Activated naive CD4-positive, alpha-beta T cell (primary cell): ENCODE measurements at places on chromosomes 2 and 18.

DNA sequence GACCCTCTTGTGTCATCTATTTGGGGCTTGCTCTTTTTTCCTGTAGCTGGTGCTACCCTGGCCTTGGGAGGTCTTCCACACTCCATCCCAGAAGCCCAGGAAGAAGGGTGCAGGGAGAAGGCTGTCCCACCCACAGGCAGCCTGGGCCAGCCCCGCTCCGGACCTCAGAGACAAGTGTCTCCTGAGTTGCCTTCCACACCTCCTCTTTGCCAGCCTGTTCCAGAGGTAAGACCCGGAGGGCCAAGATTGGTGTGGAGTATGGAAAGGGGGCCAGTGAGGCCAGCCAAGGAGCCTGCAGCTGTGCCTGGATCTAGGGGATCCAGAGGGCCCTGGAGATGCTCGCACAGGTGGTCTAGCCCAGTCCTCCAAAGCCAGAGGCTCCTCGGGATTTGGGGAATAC, 40.5 kb downstream of the ST8SIA5 start:
- DNase-seq = no peak

DNA sequence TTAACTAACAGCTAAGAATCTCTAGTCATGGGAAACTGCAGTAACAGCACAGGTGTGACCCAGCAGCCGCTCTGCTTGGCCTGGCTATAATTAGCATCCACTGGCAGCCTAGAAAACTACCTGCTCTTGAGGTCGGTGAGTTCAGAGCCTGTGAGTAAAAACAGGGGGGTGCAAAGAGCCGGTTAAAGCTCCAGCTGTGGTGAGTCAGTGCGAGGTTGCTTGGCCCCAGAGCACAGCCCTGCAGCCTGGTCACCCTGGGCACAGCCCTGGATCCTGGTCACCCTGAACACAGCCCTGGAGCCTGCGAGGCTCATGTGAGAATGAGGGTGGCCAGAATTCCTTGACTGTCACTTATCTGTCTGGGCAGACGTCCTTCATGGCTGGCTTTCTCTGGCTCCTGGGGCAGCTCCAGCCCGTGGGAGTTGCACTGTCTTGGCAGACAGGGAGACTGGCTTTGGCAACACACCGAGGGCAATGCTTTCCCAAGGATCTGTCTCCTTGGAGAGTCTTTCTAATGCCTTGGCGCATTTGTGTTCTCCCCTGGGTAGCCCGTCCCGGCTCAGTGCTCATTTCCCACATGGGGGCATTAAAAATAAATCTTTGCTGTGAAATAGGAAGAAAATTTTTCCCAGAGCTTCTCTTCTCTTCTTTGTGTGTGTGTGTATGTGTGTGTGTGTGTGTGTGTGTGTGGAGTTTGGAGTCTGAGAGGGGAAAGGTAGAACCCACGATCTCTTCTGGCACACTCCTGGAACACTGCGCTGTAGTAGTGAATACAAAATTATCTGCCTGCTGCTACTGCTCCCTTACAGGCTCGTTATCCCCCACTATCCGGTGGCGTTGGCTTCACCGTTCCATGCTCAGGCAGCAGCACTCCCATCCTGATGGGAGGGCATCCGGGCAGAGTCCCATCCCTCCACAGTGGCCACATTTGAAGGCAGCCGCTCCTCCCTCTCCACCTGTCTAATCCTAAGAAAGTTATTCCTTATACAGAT, 250.2 kb upstream of the MEX3C start:
- DNase-seq = no peak

DNA sequence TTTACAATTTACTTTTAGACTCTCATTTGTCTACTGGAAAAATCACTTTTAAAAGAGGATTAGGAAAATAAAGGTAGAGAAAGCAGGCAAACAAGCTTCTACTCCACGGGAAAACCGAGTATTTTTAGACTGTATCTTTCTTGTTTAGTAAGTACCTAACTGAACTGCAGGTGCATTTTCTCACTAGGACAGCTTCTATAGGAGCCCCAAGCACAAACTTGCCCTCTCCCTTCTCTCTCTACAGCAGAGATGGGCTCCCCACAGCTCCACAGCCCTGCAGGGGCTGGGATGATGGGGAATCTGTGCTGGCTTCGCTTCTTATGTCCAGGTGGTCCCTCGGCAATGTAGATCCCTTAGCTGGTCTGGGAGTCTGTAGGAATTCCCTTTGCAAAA, 16.2 kb downstream of the PSTPIP2 start:
- no peak for DNase-seq

DNA sequence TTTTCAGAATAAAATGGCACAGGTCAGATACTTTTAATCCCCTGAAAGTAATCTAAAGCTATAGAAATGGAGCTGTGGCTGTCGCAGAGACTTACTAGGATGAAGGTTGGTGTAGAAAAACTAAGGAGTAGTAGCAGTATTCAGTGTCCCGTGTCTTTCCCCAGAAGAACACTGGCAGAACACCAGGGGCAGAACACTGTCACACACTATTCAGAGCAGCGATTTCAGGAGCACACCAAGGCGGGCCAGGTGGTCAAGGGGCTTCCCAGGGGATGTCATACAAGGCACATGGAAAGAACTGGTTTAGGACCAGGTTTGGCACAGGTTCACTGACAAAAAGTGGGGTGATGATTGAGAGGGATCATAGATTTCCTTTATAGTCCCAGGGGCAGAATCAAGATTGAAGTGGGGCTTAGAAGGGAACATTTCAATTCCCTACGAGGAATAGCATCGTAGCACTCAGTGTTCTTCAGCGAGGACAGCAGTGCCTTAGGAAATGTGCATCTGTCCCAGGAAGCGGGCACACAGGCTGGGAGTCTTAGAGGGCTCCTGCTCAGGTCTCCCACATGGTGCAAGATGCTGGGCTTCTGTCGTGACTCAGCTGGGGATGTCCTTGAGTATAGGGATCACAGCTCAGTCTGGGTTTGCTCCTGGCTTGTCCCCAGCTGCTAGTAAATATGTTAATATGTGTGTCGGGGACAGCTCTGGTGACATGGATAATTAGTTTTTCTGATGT, 22.6 kb downstream of the BCL2L11 start:
- no peak for DNase-seq
